Fibroblast of mammary gland (primary cell): ENCODE measurements at places on chromosomes 13 and 19.

GRCh38 chr13:98738213-98738612, 14.3 kb downstream of the SLC15A1 start:
- no peak for DNase-seq

DNA sequence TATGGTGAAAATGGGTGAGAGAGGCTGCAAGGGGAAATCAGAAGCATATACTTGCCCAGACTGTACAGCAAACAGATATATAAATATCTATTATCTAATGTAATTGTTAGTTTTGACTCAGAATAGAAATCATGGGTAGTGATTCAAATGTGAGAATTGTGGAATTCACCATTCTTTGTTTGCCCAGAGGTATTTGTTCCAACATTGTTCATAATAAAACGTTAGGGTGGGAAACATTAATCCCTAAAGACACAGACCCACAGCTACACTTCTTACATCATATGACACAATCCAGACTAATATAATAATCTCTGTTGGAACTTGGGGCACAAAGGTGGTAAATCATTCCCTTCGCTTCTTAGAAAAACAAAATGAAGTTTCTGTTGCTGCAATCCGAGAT, 646.5 kb upstream of the SLITRK6 start:
- DNase-seq, result no peak

DNA sequence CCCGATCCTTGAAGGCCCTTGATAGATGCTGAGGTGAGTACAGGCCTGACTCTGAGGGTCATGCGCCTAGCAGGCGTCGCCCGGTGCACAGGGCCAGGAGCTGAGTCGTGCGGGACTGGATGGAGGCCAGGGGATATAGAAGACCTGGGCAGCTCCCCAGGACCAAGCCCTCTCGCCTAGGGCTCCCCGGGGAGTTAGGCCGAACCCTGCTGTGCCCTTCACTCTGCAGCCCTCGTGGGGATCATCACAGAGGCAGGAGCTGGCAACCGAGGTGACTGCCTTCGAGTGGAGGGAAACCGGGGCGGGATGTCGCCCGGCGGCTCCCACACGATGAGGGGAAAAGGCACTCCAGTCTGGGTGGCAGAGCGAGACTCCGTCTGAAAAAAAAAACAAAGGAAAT, 11.7 kb downstream of the CSNK1G2 start:
- peak; percentile 49 for DNase-seq

DNA sequence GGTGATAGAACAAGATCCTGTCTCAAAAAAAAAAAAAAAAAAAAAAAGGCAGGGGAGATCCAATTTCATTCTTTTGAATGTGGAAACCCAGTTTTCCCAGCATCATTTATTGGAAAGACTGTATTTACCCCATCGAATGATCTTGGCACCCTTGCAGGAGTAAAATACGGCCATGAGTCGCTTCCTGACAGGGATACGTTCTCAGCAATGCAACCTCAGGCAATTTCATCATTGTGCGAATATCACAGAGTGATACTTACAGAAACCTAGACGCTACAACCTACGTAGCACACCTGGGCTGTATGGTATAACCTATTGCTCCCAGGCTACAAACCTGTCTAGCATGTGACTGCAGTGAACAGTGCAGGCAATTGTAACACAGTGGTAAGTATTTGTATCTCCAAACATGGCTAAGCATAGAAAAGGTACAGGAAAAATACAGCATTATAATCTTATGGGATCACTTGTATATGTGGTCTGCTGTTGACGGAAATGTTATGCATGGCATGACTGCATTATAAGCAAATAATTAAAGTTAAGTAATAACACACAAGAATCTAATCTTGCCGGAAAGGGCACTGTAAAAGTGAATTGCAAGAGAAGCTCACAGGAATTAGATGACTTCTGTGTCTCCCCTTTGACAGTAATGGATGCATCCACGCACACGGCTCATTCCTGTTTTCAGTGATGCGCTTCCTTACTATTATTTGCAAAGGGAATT, 24.1 kb downstream of the RFX2 start:
- DNase-seq, result peak; percentile 87

DNA sequence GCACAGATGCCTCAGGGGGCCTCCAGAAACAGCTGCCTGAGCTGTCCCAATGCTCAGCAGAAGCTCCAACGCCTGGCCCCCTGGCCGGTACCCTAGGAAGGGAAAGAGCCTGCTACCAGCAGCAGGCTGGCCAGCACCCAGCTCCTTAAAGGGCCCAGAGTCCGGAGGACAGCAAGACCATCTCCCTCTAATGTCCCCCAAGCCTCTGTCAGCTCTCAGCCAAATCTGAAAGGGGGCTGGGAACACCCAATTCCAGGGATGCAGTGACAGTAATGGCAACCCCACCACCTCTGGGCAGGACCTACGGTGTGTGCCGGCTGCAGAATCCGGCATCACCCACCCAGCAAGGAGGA, 4.2 kb downstream of the PPP6R1 start:
- DNase-seq, result no peak

DNA sequence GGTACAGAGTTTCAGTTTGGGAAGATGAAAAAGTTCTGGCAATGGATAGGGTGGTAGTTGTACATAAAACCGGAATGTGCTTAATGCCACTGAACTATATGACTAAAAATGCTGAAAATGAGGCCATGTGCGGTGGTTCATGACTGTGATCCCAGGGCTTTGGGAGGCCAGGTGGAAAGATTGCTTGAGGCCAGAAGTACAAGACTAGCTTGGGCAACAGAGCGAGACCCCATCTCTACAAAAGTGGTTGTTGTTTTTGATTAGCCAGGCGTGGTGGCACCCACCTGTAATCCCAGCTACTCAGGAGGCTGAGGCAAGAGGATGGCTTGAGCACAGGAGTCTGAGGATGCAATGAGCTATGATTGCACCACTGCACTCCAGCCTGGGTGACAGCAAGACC, 12.8 kb downstream of the SMAD9 start:
- DNase-seq, result no peak

- no peak for DNase-seq
Observed at GRCh38 chr13:67225252-67226159, 4.6 kb downstream of the PCDH9 start.

- no peak for DNase-seq
Observed at GRCh38 chr13:33872005-33872351, 54.0 kb downstream of the RFC3 start.

- no peak for DNase-seq
Observed at GRCh38 chr19:16141043-16141442, 2.4 kb upstream of the HSH2D start.
